ENCODE measurements at places on chromosomes 3 and 15.

DNA sequence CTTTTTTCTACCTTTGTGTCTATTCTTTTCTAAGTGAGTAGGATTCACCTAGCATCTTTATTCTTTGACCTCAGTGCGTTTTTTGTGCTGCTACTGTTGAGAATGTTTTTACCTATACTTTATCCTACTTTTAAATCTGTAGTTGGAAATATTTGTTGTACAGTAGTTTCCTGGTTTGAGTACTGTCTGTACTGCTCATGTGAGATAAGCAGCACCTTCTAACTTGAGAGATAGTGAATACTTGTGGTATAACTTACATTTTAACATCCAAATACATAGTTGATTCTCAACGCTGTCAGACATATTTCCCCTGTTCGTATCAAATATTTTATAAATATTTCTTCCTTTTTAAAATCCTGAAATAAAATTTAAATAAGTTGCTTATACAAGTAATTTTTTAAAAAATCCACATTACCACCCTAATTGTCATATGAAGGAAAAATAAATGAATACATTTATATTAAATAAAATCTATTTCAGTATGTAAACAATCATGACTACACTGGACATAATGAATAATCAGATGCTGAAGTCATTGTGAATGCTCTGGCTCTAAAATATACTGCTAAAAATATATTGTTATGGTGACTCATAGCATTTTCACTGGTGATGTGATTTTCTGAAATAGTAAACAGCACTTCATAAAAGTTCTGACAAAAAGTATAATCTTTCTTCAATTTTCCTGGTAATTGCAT, 17.4 kb downstream of the ATP11B start:
- no peak for DNase-seq

GRCh38 chr3:7075117-7075516, 214.2 kb downstream of the GRM7 start:
- DNase-seq, result no peak

DNA sequence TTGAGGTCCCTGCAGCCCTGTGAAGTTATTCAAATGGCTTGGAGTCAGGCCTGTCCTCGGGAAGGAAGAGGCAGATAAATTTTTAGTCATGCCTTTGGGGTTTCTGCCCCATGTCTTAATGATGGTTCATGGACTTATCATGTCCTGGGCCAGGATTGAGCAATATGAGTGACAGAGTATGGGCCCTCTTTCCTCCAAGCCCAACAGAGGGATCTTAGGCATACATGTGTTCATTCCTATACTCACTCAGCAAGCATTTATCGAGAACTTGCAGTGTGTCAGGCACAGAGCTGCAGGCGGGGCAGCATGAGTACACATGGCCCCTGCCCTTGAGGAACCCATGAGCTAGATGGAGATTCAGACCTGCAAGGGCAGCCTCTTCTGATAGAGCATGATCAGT, 6.2 kb downstream of the ESYT3 start:
- DNase-seq, result peak; percentile 25

DNA sequence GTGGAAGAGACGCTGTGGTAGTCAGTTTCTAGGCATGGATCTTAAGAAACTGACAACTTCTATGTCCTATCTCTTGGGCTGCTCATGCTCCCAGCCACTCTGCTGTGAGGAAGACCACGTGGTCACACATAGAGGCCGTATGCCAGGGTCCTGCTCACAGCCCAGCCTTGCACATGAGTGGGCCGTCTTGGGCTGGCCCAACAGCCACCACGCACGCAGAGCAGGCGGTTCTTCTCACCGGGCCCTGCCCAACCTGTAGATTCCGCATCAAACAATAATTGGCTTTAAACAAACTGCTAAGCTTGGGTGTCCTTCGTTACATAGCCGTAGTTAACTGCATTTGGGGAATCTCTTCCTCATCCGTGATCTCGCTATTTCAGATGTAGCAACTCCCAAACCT, 26.0 kb downstream of the SLC41A3 start:
- DNase-seq, result no peak

- no peak for DNase-seq
These were observed 18.2 kb upstream of the PDIA5 start for GRCh38 chr3:123048480-123049237.

DNA sequence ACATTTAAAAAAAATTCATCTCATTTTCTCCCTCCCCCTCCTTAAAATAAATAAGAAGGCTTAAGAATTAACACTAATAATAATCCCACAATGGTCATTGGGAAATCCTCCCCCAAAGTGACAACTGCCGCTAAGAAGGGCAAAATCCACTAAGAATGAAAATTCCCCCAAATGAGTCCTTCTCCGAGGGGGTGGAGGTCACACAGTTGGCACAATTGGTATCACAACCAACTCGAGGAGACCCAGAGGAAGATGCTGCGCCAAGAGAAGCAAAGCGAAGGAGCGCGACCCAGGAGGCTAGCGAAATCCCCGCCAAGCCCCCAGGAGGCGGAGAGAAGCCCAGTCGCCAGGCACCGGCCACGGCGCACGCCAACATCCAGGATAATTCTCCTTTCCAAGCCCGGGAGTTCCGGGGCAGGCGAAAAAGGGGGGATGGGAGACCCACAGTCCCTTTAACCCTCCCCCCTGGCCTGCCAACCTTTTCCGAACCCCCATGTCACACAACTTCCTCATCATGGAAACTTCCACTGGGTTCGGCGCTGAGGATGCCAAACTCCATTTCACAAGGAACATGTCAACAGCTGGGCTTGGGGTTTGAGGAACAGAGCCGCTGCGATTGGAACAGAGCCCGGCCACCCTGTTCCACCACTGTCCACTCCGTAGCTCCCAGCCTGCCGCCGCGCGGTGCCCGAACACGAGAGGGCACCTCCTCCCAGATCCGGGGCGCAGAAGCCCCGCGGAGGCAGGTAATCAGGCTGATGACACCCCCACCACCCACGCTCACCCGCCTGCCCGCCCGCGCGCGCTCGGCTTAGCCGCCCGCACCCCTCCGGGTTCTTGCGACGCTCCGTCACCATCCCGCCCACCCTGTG, 668 bp downstream of the THRB start:
- DNase-seq, result no peak

DNA sequence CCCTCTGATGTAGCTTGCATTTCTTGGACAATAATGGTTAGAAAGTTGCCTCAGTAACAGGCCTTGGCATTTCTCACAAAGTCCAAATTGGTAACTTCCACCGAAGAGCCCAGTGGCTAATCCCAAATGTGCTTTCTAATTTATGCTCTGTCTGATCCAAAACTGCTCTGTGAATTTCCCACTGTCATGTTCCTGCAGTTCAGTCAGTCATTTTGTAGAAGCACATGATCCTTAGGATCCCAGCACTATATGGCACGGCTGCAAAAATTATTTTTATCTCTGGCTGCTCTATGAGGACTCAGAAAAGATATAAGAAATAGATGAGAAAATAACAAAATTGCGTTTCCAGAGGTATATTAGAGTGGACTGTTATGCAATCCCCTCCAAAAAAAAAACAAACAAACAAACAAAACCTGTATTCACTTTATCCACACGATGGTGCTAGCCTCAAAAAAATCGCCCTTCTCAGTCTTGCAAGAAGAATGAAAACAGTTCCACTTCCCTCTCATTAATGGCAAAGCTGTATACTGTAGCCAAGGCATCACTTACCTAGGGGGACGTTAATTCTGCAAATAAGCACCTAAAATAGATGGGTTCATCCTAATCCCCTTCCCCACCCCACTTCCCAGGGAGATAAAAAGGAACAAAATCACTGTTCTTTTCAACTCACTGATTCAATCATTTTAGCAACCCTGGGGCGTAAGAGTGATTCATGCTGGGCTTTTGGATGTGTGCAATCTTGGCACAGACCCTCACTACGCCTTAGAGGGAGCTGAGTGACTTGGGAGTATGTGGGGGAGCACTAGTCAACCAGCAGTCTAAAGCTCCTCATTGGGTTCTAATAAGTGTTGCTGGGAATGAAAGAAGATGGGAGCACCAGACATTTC, 61.3 kb downstream of the TMCO5A start:
- peak; percentile 76 for DNase-seq

All from stromal cell of bone marrow (primary cell).